ENCODE measurements at places on chromosomes 5 and 9. TPM values are rescaled to one million over a fixed set of nuclear protein-coding genes. Genes with fewer than 3 reads are reported as not detected.

DNA sequence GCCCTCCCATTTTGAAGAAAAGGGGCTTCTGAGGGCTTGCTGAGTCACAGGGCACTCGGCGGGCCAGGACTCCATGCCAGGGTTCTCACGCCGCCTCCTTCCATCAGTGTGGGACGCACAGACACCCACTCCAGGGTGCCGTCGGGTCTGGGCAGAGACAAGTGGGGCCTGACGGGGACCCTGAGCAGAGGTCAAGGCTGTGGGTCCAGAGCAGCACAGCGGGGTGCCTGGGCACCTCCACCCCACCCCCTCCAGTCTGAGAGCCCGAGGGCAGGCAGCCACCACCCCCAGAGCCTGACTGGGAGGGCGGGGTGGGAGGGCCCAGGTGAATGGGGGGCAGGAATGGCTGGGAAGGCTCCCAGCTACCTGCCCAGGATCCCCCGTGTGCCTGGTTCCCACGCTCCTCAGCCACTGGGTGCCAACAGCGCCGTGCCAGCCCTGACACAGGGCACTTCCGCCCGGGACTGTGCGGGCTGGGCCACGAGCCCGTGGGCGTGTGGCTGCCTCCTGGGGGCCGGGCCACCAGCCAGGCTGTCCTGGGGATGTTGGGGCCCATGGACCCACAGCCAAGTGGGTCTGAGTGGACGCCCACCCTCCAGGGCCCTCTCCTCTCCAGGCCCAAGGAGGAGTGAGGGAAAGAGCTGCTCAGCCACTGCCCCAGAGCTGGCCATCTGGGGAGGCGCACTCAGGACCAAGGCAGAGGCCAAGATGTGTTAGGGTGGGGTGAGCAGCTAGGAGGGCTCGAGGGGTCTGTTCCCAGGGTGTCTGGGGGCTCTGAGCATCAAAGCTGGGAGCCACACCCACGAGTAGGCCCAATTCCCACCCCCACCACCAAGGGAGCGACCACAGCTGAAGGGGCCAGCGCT is 10.1 kb upstream of the NRARP start:
- DNase-seq = no peak

- no peak for DNase-seq
Observed at GRCh38 chr9:124725068-124725452, 46.1 kb downstream of the NR6A1 start.

DNA sequence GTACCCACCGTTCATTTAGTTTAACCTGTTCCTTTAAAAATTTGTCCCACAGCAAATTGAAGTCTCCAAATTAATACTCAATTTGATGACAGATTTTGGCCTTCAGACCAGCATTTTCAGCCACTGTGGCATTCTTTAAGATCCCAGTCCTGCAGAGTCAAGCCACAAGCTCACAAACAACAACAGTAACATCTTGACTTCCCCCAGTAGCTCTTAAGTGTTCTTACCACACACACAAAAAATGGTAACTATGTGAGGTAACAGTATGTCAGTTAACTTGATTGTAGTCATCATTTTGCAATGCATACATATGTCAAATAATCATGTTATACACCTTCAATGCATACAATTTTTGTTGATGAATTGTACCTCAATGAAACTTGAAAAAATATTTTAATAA is 247.9 kb downstream of the LURAP1L start:
- no peak for DNase-seq

DNA sequence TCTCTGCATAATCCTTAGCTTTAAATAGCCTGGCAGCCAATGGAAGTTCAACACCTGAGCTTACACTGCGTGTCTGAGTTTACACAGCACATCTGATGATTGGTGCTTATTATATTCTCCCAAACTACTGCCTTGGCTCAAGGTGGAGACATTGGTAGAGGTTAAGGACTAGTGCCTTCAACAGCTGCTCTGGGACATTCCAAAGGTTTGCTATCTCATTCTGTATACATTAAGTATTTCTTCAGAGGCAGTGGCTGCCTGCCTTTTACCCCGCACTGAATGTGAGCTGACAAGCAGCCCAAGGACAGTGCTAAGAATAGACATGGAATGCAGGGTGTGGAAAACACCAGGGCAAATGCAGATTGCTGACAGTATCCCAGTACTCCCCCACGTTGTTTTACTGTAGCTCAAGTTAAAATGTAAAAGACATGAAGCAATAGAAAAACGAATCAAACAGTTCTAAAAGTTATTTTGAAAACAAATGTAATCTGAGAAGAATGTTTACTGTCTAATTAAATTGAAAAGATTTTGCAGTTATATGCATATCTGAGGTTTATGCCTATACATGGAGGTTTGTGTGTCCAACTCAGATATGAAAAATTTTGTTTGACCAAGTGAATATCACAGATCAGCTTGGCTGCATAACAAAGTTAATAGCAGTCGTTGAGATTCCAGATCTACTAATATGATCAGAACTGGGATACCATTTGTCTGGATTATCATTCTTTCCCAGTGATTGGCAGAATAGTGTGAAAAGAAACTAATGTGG is 1.8 kb downstream of the HSPB3 start:
- peak; percentile 80 for DNase-seq

GRCh38 chr5:31366941-31367340 is 165.0 kb downstream of the DROSHA start:
- DNase-seq = no peak

DNA sequence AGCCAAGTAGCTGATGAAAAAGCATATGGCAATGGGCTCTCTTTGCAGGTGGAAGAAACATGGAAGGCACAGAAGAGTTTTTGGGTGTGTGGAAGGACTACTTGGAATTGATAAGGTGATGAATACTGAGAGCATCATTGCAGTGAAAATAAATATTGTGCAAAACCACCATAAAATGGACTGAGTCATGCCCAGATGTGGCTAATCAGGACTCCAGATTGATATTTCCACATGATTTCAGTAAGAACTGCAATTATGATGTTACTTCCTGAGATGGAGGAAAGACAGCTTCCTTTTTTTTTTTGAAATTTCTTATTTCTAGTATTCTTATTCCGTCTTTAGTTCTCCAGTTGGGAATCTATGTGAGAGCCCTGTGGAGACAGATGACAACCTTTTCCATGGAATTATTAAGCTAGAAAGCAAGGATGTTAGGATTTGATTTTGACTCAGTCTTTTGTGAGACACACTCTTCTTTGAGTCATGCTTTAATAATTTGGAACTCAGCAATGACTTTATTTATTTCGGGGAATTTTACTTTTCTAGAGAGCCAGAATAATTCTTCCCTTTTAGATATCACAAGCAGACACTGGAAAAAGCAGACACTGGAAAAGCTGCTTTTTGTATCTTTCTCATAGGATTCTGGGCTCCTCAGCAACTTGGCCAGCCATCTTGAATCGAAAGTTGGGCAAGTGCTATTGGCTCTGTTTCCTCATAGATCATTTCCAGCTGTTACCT is 94.2 kb upstream of the VCAN start:
- DNase-seq = no peak

- no peak for DNase-seq
Observed at GRCh38 chr5:92911851-92912250, 669.2 kb downstream of the NR2F1-AS1 start.

- DNase-seq = no peak
Observed at GRCh38 chr9:85064811-85065371, 395.4 kb downstream of the NTRK2 start.

DNA sequence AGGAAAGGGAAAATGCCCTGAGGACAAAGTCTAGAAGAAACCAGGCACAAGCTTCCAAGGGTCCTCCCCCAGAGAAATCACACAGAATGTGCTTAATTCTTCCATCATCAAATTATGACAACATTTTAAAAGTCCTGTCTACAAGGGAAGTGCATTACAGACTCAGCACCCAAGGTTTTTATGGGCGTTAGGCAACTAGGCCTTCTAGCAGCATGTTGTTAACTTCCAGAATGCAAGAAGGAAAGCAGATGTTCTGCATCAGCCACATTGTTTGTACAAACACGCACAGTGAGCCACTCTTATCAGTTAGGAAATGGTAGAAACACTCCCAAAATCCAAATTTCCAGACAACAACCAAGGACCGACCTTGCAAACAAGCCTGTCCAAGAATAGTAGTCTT is 26.5 kb downstream of the SMC5 start:
- DNase-seq = peak; percentile 32

DNA sequence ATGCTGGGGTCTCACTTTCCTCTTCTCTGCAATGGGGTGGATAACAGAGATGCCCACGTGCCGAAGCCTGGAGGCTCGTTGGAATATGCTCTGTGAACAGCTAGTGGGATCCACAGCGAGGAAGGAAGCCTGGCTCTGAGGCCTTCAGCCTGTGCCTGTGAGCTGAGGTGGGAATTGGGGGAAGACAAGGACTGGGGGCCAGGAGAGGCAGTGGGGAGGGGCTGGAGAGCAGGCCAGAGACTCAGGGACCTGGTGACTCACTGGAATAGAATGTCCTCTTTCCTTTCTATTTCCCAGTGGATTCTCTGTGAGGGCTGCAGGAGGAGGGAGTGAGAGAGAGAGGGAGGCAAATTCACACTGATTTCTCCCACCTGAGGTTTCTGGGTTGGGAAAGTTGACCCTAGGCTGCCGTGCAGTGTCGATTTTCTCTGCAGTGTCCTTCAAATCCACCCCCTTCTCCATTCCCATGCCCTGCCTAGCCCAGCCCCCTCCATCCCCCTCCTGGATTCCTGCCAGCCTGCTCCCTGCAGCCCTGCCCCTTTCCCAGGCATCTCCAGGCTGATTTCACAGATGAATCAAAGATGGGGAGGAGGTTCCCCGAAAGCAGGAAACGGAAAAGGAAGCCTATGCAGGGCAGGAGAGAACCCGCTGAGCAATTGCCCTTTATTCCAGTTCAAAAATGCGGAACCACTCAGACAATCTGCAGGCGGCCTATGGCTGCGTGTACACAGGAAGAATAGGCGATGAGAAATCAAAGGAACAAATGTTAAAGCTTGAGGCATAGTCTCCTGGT is 1.4 kb upstream of the SPAAR start:
- peak; percentile 82 for DNase-seq

DNA sequence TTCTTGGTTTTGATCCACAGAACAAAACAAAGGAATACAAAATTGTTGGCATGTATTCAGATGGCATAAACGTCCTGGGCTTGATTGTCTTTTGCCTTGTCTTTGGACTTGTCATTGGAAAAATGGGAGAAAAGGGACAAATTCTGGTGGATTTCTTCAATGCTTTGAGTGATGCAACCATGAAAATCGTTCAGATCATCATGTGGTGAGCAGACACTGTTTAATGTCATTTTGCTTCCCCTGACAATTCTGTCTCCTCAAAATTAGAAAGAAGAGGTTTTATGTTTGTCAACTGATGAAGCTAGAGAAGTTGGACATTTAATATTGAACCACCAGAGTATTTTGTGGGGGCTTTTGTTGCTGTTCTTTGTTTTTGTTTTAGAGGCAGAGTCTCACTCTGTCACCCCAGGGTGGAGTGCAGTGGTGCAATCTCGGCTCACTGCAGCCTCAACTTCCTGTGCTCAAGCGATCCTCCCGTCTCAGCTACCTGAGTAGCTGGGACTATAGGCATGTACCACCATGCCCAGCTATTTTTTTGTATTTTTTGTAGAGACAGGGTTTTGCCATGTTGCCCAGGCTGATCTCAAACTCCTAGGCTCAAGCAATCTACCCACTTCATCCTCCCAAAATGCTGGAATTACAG is 82.0 kb downstream of the SLC1A1 start:
- DNase-seq = no peak

- DNase-seq = no peak
Observed at GRCh38 chr5:135442431-135443160, 4.6 kb downstream of the DCANP1 start.

- DNase-seq = no peak
Observed at GRCh38 chr5:176882567-176882903, 16.6 kb downstream of the HK3 start.

DNA sequence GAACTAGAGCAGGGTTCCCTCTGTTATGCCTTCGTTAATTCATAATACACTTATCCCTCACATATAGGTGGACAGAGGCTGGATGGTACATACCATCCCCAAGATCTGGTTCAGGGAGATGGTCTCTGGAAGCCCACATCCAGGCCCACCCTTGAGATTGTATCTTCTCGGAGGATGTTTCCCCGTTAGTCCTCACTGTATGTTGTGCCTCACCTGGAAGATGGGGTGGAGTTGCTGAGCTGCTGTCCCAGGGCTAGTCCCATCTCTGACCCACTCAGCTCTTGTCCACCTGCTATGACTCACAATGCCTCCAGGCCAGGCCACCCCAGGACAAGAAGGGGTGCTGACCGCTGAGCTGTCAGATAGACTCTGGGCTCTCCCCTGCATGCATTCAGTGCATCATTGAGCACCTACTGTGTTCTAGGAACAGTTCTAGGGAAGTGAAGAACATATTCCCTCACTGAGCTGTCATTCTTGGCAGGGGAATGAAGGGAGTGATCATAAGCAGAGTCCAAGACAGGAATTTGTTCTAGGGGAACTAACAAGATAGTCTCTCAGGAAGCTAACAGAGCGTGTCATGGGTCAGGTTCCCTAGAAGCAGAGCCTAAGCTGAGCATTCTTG is at the start of gene CBY3:
TSS of gene CBY3 (minus strand) at position 255 of the 622 bp plus-strand sequence. CDS start at position 139, 116 bp downstream.
- no peak for DNase-seq

DNA sequence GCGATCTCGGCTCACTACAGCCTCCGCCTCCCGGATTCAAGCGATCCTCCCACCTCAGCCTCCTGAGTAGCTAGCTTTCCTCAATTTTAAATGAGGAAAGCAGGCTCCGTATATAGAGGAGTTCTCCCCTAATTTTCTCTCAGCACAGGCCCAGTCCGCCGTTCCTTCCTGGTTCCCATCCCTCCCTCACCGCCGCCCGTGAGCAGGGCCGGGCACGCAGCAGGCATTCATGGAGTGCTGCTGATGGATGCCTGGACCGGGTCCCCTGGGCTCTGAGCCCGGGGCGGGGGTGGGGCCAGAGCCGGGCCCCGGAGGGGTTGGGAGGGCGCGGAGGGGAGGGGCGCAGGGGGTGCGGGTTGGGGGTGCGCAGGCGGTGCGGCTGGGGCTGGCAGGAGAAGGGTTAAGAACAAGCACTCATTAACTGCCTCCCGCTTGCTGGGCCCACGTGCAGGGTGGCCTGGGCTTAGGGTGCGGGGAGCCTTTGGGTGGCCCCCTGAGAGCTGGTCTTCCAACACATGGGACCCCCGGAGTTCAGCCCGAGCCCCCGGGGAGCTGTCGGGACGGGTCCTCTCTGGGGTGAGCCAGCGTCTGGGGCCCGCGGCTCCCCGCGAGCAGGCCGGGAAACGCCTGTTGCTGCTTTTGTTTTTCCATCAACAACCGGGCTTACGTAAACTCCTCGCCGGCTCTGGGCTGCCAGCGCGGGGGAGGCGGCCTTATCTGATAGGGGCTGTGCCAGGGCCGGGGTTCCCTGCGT is 33.7 kb downstream of the LHX2 start:
- peak; percentile 71 for DNase-seq

GRCh38 chr5:147098233-147098790 is 136.5 kb upstream of the STK32A start:
- peak; percentile 55 for DNase-seq

The C8G gene
- 15.7 TPM for polyA plus RNA-seq

The PBX3 gene
- polyA plus RNA-seq = 14.8 TPM

The LRRC19 gene
- 9.6 TPM for polyA plus RNA-seq

The PFN3 gene
- polyA plus RNA-seq = not detected

All from hepatocyte (in vitro differentiated cells).